A172 (cell line): ENCODE measurements at places on chromosomes 5 and 9. TPM values are rescaled to one million over a fixed set of nuclear protein-coding genes. Genes with fewer than 3 reads are reported as not detected.

GRCh38 chr5:132313961-132314432 lies 19.8 kb downstream of the SLC22A4 start:
- DNase-seq = no peak

TAF11L5 gene
- not detected in 2 replicates for total RNA-seq

DNA sequence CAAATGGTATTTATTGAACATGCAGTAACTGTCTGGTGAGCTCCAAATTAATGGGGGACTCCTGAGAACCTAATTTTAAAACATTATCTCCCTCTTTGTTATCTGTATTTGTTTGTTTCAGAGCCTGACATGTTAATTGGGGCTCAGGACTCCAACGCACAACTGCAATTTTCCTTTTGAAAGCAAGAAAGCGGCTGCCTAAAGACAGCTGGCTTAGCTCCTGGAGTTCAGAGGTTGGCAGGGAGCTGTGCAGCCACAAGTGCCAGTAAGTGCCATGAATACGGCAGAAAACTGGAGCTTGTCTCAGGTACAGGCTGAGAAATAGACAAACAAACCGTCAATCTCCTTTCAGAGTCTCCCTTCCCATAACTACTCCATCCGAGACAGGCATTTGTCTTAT lies 80.9 kb downstream of the PPP2R2B start:
- DNase-seq = no peak

ZNF658 gene
- total RNA-seq = 4.9 and 6.3 TPM in 2 replicates

- DNase-seq = no peak
Measured at GRCh38 chr5:122690266-122690665, 84.6 kb upstream of the SNX2 start.

DNA sequence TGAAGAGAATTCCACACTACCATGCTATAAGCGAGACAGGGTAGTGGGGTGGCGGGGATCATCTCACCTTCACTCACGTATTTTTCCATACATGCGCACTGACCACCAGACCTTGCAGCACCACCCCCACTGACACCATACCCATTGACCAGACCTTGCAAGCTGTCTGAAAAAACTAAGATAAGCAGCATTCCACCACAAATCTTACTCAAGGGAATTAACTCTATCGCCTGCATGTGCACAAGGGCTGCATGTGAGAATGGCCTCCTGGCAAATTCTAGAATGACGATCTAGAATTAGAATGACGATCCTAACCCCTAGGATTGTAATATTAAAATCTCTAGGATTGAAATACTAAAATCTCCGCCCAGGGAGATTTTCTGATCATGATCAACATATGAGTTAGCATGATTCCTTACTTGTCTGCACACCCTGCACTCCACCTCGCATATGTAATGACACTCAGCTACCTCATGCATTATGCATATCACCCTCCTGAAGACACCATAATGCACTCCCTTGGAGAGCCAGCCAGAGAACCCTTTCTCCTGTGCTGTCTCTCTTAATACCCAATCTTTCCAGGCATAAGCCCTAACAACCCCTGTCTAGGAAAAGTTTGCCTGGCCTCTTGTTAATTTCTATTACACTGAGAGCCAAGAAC lies 11.7 kb downstream of the SOX30 start:
- DNase-seq = no peak

CCNI2 gene
- not detected in 2 replicates for total RNA-seq

SPINK6 gene
- 0.89 and 2.4 TPM in 2 replicates for total RNA-seq

DNA sequence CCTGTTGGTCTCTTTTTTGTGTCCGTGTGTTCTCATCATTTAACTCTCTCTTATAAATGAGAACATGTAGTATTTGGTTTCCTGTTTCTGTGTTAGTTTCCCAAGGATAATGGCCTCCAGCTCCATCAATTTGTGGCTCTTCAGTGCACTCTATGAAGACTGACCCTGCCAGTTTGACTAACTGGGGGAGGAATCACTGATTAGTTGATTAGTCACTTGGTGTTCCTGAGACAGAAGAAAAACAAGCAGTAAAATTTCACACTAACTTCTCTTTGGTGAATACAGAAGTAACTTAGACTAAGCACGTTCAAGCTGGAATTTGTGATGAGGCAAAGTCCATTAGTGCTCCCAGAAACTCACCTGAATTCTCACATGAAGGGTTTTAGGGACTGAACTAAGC lies 495.8 kb upstream of the RORB start:
- no peak for DNase-seq

SLC1A1 gene
- total RNA-seq = 1.7 TPM in 2 replicates

DNA sequence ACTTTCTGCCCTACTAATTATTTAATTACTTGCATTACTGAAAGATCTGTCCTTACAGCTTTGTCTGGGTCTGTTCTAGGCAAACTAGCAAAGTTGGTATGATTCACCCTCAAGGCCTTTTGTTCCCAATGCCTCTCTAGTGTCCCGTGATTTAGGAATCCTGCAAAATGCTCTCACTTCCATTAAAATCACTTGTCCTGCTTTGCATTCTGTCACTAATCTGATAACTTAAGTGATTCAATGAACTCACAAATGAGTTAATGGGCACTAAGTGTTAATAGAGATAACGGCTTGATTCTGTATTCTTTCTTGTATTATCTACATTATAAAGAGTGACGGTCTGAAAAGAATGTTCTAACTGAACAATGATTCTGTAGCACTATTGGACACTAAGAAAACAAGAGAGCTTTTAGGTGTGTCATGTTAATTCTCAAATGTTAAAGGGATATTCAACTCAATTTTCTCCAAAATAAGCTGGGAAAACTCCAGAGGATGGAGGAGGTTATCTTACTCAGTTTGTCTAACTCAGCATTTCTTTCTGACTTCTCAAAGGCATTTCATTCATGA lies 697.3 kb downstream of the CETN3 start:
- DNase-seq = no peak

NEUROG1 gene
- not detected in 2 replicates for total RNA-seq

DNA sequence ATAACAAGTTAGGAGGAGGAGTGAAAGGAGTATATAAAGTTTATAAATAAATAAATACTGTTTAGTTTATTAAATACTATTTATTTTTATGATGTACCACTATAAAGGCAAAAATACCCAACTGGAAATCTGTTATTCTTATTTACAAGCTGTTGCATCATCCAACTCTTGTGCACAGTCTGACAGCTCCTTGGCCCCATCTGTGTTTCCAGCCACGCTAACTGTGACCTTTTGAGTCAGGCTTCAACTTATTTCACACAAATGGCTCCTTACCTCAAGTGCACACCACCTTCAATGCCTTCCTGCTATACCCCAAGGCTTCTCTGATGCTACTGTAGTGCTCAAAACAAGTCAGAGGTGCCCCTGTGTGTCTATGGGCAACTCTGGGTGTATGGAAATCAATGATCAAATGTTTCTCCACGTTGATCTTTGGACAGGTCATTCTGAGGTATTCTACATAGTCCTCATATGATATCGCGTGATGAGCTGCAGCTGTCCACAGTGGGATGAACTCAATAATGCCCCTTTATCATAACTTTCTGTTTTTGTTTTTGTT lies 303.2 kb upstream of the GRAMD2B start:
- DNase-seq = no peak

NUTM2F gene
- not detected in 2 replicates for total RNA-seq

DNA sequence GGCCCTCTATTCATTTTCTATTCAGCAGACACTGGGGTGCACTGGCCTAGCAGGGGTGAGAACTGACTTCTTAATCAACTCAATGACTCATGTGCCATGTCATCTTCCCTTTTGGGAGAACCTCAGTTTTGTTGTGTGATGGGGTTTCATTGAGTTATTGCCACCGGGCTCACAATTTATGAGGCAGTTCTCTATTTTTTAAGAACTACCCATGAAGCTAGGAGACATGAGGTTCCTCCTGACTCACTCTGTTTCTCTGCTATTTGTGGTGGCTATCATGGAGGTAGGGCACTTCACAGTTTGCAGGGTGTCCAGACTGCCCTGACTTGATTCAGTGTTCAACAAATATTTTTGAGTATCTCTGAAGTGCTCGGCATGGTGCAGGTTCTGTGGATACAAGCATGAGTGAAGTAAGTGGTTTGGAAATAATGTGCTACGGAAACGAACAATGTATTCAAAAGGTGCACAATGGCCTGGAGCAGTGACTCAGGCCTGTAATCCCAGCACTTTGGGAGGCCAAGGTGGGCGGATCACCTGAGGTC lies 39.3 kb downstream of the SPARC start:
- no peak for DNase-seq

DNA sequence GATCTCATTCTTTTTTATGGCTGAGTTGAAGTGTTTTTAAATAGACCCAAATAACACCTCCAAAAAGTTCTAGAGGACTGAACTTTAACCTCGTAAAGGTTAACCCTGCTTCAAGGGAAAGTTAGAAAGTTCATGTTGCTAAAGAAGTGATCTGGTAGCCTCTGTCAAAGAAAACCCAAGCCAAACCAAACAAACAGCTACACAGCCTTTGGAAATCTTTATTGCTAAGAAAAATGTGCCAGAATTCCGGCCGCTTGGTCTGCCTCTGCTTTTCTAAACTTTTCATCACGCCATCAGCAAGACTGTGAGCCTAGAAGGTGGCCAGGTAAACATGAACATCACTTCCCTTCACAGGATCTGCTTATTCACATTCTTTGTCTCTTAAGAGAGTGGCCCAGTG lies 17.9 kb downstream of the FUBP3 start:
- no peak for DNase-seq

DNA sequence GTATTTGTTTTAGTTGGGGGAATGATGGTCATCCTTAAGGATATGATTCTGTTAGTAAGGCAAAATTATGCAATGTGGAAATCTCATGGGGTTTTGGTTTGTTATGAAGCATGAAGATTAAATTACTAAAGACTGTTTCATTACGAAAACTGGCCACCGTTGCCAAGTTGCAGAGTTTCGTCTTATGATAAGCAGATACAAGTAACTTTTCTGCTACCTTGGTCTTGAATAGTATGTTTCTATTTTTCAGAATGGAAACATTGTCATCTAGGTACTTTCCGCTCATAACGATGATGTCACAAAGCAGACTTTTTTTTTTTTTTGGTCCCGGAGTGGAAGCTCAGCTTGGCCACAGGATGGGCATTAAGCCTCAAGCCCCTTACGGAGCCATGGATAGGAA lies 4.2 kb downstream of the CCNI2 start:
- no peak for DNase-seq

- DNase-seq = no peak
Measured at GRCh38 chr9:69574057-69574456, 98.1 kb downstream of the APBA1 start.

- DNase-seq = peak; percentile 50
Measured at GRCh38 chr5:36373527-36374086, 71.9 kb upstream of the RANBP3L start.
